ENCODE measurements at places on chromosomes 13 and 19. TPM values are rescaled to one million over a fixed set of nuclear protein-coding genes. Genes with fewer than 3 reads are reported as not detected.

The KCNRG gene
- total RNA-seq: 0.47 TPM

DNA sequence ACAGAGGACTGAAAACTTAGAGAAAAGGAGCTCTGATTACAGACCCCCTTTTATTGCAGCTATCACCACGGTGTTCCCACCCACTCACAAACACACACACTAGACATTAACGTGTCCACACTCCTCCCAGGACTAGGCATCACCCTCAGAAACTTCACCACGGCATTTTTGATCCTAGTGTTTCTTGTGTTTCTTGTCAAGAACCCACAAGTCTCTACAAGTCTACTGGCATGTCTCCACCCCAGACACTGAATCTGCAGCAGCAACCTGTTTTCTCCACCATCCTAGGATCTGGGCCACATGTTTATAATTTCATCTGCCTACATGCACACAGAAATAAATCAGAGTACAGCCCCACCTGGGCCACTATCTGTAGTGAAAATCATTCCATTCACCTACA, 4.3 kb downstream of the ZNF486 start:
- DNase-seq: no peak
- no peaks in the 10 kb centered on the region for H3K27me3 ChIP-seq
- peaks cover 11% of the 10 kb centered on the region for H3K4me1 ChIP-seq
- peaks cover 26% of the 10 kb centered on the region for H3K36me3 ChIP-seq

DNA sequence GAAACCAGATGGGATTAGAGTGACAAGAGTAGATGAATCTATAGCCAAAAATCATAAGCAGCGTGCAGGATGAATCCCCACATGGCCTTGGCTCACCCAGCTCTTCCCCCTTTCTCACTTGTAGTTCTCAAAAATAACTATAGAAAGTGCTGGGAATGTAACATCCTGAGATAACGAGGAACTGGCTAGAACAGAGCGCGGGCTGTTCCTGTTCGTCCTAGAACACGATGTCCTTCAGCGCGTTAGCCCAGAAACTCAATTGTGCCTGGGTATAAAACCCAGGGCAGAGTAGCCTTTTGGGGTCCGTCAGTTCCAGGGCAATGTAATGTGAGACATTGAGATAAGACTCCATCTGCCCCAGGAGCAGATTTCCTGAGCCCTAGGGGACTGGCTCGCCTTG, 326.2 kb downstream of the TSHZ3 start:
- DNase-seq: no peak
- no peak overlapping the region for H3K27ac ChIP-seq
- no peak overlapping the region for H3K4me3 ChIP-seq
- H3K36me3 ChIP-seq: no peaks in the 10 kb centered on the region

DNA sequence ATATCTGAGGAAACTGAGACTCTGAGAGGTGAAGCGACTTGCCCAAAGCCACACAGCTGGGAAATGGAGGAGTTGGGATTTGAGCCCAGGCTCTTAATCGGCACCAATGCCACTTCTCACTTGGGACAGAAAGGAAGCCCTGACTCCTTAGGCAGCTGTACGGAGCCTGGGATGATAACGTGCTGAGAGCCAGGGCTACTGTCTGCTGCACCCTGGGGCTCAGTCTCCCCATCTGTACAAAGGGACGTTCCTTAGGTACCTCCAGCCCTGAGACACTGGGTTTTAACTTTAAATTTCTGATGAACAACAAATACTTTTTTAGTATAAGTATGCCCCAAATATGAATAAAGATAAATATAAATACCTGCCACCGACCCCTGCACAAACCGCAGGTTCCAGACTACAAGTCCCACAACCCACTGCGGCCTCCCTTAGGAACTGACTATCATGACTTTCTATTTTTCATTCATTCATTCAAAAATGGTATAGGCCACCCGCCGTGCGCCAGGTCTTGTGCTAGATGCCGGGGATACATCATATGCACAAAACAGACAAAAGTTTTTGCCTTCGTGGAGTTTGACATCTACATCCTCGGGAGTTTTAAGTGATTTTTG, 776 bp upstream of the NCLN start:
- no peaks in the 10 kb centered on the region for H3K27me3 ChIP-seq
- H3K4me1 ChIP-seq: peaks cover 88% of the 10 kb centered on the region
- no peak for DNase-seq
- peak overlapping the region; percentile 90 for H3K4me3 ChIP-seq
- peaks cover 27% of the 10 kb centered on the region for H3K36me3 ChIP-seq

- no peak overlapping the region for H3K4me3 ChIP-seq
- H3K4me1 ChIP-seq: no peaks in the 10 kb centered on the region
- H3K27ac ChIP-seq: no peak overlapping the region
- H3K27me3 ChIP-seq: peaks cover 13% of the 10 kb centered on the region
- H3K36me3 ChIP-seq: no peaks in the 10 kb centered on the region
- no peak for DNase-seq
Measured at GRCh38 chr13:50544211-50544610, 299.3 kb downstream of the DLEU7 start.

- H3K27ac ChIP-seq: peak within 1 kb of the TSS; percentile 92
- no peak for DNase-seq
- H3K4me3 ChIP-seq: peak within 1 kb of the TSS; percentile 80
- H3K27me3 ChIP-seq: no peaks in the 10 kb centered on the region
- peaks cover 34% of the 10 kb centered on the region for H3K4me1 ChIP-seq
Measured at GRCh38 chr19:43504426-43505185, at the start of gene PHLDB3. Gene PHLDB3 (minus strand): TSS chr19:43504746. CDS start chr19:43504118, 628 bp downstream.

The FOSB gene
- 731 TPM for total RNA-seq

GRCh38 chr13:102373221-102373620, 28.6 kb downstream of the FGF14 start:
- no peaks in the 10 kb centered on the region for H3K27me3 ChIP-seq
- H3K27ac ChIP-seq: no peak overlapping the region
- DNase-seq: no peak
- no peaks in the 10 kb centered on the region for H3K4me1 ChIP-seq
- no peaks in the 10 kb centered on the region for H3K36me3 ChIP-seq

The CCNA1 gene
- not detected for total RNA-seq

The TTC9B gene
- not detected for total RNA-seq

Data from CD4-positive, CD25-positive, alpha-beta regulatory T cell (primary cell).